NCI-H2227 treated with DMSO at 0.1 percent for 48 hours (cell line): ENCODE measurements at places on chromosomes 7 and 10.

DNA sequence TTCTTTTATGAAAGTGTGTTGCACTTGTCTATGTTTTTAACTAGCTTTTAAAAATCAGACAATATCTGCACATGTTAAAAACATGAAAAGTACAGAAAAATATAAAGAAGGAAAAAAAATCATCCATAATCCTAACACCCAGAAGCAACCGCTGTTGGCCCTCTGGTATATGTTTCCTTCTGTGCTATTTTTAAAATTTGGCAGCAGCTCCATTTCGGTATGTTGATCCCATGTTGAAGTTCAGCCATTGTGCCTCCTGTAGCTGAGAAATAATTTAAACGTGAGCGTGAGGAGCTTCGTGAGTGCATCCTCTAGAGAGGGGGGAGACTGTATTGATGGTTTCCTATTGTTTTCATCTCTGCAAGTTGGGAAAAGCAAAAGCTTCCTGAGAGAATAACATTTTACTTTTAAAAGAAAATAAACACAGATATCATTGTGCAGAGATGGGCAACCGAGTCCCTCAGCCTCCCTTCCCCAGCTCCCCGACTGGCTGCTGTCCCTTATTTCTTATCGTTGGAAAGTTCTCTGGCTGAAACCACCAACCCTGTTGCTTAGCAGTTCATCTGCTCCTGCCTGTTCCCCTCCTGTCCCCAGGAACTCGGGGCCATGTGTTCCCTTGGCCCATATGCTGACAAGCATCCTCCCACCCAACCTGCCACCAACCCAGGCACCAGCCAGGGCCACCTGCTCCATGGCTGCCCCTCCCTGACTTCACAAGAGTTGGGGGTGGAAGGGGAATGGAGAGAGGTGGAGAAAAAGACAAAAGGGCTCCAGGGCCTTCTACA, 499.1 kb upstream of the PODXL start:
- DNase-seq, result no peak

DNA sequence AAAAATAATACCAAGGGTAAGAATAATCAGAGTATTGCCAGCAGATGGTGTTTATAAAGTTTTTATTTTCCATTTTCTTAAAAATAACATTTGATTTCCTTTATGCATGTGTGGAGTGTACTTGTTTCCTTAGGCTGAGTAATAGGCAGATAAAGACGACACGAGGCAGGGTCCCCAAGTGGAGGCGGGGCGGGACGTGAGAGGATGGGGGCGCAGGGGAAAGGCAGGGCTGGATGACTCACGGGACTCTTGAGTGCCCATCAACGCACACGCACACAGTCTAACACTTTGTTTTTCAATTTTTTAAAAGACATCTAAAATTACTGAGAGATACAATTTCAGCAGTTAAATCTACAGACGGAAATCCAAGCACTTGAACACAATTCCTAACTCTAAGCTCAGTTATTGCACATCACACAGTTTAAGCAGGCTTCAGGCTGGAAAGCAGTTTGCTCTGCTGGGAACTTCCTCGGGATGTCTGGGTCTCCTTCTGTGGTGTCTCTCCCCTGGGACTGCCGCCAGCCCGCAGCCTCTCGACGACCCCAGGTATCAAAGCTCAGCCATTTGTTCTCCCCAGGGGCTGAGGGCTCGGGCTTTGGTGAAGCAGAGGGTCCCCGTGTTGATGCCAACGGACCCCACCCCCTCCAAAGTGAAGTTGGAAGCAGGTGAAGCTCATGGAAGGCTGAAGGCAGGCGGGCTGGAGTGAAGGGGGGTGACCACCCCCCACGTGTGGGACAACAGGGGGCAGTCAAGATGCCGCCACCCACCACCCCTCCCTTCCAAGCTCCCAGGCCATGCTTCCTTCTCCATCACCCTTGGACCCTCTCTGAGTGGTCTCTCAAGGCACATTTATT, 29.1 kb downstream of the SPOCK2 start:
- no peak for DNase-seq

- no peak for DNase-seq
These were observed 3.0 kb downstream of the ADAM8 start for GRCh38 chr10:133273534-133274143.

GRCh38 chr7:50463035-50463434, 12.9 kb upstream of the FIGNL1 start:
- DNase-seq, result no peak

DNA sequence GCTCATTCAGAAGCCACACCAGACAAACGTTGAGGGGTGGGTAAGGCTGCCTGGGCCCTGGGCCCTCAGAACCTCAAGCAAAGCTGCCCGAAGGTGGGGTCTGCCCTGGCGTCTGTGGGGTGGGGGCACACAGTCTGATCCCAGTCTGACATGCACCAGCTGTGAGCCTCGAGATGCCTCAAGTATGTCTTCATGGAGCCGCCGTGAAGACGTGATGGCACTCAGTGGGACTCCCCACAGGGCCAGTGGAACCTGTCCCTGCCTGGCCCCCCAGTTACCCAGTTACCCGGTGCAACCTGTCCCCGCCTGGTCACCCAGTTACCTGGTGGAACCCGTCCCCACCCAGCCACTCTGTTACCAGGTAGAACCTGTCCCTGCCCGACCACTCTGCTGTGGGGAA, 351.2 kb downstream of the PTPRN2 start:
- DNase-seq, result no peak

- DNase-seq, result no peak
These were observed 9.8 kb downstream of the ATP6V1F start for GRCh38 chr7:128872394-128872824.

DNA sequence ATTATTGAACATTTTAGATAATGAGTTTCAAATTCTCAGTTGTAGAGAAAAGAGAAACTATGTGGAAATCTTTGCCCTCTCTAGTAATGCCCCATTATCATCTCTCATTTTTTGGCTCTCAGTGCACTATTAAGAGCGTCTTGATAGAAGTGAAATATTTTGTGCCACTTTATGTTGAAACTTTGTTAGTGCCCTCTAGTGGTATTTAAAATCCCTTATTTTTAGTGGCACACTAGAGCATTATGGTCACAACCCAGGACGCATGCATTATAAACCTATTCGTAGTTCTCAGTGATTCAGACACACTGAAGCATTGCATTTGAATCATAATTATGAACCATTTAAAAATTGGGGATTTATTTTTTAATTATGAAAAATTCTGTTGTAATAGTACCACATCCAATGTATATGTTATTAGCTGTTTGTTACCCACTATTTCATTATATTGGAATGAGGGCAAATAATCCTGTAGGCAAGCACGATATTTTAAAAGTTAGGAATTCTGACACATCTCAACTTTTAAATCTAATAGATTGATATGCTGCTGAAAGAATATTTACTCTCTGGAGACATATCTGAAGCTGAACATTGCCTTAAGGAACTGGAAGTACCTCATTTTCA, 21.9 kb downstream of the PDCD4 start:
- DNase-seq, result peak; percentile 35

GRCh38 chr10:51083356-51083853, 9.1 kb downstream of the PRKG1 start:
- no peak for DNase-seq

DNA sequence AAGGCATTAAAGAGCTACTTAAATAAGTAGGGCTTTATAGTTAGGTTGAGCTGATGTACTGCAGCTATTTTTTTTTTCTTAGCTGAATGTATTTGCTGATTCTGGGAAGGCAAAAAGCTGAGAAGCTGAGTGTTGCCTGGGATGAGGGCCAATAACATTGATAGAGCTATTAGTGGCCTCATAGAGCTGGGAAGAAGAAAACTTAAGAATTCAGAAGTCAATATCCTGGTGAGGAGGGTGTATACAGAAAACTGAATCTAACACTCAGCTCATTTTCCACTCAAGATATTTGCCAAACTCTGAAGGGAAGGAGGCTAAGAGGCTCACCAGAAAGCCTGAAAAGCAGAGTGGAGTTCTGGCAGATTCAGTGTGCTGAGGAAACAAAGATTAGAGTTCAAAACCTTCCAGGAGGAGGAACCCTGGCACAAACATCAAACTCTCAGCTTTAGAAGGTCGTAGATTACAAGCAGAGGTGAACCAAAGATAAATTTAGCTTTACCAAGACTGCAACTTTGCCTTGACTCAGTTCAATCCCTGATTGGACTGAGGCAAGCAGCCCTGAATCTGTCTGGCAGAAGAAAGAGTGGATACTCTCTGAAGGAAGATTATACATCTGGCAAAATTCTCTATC, 11.3 kb downstream of the PPP1R3C start:
- no peak for DNase-seq
